Stimulated activated naive CD8-positive, alpha-beta T cell treated with anti-CD3 and anti-CD28 coated beads, Interleukin-15, amount 100 ng/mL, for 72 hours (primary cell): ENCODE measurements at places on chromosomes 2 and 18.

- DNase-seq: no peak
Measured at GRCh38 chr18:78790960-78791359, 188.7 kb upstream of the SALL3 start.

GRCh38 chr18:37266290-37266689 lies 299.3 kb downstream of the CELF4 start:
- no peak for DNase-seq

GRCh38 chr2:81196383-81196851 lies 891.9 kb upstream of the LRRTM1 start:
- no peak for DNase-seq

- no peak for DNase-seq
Measured at GRCh38 chr18:371609-371982, 103.7 kb upstream of the THOC1 start.
